HuH-7.5 (cell line): ENCODE measurements at places on chromosomes 16 and 17.

GRCh38 chr16:55569025-55569424 is 2.5 kb downstream of the CAPNS2 start:
- no peak for DNase-seq

DNA sequence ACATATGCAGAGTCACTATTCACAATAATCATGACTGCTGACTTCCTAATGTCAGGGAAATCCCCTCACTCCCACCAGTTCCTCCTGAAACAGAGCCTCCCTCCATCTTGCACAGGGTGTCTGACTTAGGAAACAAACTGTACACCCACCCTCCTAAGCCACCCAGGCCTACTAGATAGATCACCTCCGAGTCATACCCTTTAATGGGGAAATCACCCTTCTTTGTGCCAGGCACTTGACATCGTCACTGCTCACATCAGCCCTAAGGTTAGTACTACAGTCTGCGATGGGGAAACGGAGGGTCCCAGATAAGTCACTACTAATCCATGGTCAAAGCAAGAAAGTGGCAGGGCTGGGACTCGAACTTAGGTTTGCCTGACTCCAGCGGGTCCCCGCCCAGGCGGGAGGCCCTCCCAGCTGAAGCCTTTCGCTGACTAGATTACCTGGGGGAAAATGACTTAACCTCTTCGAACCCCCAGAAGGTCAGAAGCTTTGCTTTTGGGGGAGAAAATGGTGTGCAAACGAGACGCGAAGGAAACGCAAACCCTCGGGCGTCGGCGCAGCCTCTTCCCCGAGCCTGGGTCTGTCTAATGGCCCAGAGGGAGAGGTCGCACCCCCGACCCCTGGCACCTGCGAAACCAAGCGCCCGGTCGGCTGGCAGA is 3.4 kb upstream of the MLLT6 start:
- no peak for DNase-seq

DNA sequence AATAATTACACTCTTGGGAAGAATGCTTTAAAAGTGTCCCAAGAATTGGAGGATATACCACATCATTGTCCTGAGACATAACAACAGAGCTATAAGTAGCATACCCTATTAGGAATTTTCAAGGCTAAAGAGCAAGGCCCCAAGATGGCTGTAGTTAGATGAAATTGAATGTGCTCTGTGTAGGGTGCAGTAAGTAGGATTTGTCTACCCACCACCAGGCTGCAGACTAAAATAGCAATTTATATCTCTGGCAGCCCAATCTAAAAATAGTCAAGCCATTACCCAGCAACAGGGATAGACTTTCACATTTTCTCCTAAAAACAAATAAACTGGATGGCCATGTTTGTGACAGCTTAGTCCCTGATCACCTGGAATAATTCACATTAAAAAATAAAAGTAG is 5.6 kb downstream of the MMD start:
- no peak for DNase-seq

GRCh38 chr17:74116087-74116717 is 87.3 kb upstream of the RPL38 start:
- DNase-seq: no peak

- no peak for DNase-seq
These were observed 56.5 kb upstream of the CLEC18A start for GRCh38 chr16:69894676-69895075.

DNA sequence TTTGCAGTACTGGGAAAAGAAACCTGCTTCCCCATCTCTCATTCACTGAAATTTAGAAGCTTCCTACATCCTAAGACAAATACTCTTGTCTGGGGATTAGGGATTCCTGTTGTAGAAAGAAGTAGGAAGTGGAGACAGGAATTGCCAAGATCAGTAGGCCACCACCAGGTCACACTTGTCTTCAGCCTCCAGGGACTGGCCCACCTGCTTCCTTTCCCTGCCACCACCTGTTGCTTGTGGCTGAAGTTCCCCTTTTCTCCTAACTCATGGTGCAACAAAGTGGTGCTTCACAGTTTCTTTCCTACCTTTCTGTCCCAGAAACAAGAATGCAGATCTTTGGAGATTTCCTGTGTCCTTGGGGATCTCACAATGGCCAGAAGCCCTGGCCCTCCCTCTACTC is 82.4 kb downstream of the WNT3 start:
- DNase-seq: no peak

- DNase-seq: no peak
These were observed 75.3 kb upstream of the CRHR1 start for GRCh38 chr17:45708707-45709290.

DNA sequence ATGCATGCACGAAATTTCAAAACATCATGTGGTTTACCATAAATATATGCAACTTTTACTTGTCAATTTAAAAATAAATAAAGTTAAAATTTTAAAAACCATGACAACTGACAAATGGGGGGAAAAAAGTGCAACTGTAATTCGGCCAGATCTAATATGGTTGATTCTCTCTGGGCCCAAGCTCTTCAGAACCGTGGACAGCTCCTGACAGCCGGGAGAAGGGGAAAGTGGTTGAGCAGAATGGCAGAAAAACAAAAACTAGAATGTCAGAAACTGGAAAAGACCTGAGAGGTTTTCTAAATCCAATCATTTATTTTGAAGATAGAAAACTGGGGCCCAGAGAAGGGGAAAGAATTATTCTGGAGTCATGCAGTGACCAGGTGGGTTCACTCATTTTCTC is 126.6 kb downstream of the TMEM132E start:
- no peak for DNase-seq

DNA sequence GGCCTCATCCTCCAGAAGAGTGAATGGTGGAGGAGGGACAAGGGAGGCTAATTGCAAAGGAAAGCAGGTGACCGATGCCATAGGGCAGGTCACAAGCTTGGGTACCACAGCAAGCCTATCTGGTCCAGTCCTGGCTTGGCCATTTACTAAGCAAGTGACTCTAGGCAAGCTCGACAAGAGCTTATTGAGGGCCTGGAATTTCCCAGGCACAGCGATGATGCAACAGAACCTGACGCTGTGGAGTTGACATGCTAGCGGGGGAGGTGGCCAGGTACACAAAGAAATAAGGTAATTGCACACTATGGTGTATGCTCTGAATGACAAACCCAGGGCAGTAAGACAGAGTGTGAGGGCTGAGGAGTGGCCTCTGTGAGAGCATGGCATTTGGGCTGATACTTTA is 98.5 kb downstream of the PGS1 start:
- peak; percentile 72 for DNase-seq

GRCh38 chr17:1001640-1002411 is 4.9 kb downstream of the TIMM22 start:
- DNase-seq: no peak

- DNase-seq: peak; percentile 97
These were observed 11.8 kb downstream of the ENDOV start for GRCh38 chr17:80426671-80427326.

DNA sequence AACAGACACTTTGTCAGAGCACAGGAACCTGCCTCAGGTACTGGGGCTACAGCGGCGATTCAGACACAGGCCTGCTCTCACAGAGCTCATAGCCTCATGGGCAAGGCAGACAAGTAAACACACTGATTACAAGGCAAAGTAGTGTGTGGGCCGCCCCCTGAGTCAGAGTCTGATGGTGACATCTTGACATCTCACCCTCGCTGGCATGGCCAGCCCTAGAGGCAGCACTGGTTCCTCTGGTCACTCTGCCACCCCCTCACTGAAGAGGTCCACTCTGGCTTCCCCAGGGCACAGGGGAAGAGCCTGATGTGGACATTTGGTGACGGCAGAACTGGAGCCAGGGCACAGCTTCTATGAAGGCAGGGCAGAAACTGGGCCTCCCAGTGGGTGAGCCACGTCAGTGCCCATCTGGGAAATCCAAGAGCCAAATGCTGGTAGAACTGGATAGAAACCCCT is 32.9 kb upstream of the TOB1 start:
- DNase-seq: no peak

DNA sequence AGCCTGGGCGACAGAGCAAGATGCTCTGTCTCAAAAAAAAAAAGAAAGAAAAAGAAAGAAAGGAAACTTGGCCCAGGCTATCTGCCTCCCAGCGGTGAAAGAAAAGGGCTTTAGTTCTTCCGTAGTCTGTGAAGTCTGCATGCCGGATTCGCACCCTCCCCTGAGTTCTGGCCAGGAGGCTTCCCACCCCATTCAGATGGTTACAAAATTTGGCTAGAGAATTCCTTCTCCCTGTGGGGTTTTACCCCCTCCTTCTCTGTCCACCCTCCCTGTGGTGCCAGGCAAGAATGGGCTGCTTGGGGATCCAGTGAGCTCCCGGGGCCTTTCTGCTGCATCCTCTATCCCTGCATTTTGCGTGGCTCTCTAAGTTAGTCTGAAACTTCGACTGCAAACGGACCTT is 37.8 kb downstream of the PAFAH1B1 start:
- no peak for DNase-seq

- no peak for DNase-seq
These were observed 21.9 kb downstream of the ZNF423 start for GRCh38 chr16:49833796-49834530.
